CD4-positive, alpha-beta T cell treated with Interleukin-1 beta for 1 hour (primary cell): ENCODE measurements at places on chromosomes 7 and 10.

DNA sequence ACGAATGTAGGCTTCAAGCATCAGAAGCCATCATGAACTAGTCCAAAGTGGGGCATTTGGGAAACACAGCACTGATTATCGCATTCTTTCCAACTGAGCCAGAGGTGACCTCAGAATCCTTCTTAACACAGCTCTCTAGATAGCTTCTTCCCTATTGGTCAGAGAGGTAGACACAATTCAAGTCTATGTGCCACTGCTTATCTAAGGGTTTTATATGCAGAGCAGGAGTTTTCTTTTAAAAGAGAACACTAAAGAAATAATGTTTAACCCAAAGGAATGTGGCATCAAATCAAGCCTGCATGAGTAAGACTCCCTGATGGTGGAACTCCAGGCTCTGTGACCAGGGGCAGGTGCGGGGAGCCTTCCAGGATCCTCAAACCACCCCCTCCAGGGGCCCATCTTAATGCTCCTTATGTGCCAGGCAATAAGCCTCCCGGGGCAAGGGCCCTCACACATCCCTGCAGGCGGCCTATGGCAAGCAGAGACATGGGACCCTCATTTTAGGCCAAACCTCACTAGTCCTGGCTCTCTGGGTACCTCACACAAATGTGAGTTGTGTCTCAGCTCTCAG, 13.8 kb downstream of the HSPA12A start:
- no peak for DNase-seq

GRCh38 chr10:21535494-21535965, 1.5 kb downstream of the MLLT10 start:
- no peak for DNase-seq

- DNase-seq: no peak
Measured at GRCh38 chr7:157905651-157906461, 569.1 kb downstream of the DNAJB6 start.

DNA sequence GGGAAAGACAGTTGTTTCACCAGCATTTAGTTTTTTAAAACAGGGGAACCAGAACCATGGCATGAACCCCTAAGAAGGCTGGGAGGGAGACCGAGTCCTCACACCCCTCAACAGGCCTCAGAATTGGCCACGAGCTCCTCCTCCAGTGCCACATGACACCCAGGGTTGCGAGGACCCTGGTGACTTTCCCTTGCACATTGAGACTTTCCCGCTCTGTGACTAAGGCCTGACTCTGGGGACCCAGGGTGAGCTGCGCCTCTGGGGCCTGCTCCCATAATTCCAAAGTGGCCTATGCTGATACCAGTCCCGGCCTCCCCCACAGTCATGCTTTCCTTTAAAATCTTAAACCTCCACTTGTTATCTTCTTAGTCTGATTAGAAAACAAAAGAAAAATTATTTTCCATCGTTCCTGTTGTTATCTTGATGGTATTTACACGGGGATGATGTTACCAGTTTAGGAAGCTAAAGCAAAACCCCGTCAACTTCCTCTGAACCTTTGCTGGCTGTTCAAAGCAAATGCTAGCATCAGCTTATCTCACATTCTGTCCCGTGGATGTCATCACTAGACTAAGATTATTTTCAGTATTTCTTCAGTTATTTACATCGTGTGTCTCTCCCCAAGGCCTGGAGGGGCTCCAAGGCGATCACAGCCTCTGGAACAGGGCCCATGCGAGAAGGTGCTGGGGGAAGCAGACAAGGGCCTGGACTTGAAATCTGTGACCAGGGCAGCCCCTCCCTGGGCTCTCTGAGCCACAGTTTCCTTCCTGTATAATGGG, 42.1 kb downstream of the FAM53B start:
- DNase-seq: no peak

- DNase-seq: no peak
Measured at GRCh38 chr7:12643001-12643643, 44.3 kb upstream of the ARL4A start.

GRCh38 chr7:7002418-7003062, 176.5 kb upstream of the CCZ1B start:
- DNase-seq: no peak

GRCh38 chr7:102304668-102305067, 18.0 kb downstream of the SH2B2 start:
- no peak for DNase-seq

DNA sequence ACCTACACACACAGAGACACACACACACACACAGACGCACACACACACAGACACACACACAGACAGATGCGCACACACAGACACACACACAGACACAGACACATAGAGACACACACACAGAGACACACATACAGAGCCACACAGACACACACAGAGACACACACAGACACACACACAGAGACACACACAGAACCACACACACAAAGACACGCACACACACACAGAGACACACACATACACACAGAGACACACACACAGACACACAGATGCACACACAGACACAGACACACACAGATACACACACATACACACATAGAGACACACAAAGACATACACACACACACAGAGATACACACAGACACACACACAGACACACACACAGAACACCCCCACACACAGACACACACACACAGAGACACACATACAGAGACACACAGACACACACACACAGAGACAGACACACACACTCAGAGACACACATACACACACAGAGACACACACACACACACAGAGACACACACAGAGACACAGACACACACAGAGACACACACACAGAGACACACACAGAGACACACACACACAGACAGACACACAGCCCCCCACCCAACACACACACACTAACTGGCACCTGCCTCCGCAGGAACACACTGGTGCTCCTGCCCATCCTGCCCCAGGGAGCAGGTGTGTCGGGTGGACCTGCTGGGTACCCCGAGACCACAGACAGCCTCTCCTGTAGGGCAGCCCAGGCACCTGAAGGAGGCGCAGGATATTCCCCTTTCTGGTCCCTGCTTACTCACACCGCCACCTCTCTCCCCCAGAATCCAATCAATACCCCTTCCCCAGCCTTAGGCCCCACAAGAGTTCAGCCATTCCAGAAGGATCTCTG, 5.4 kb upstream of the FZD9 start:
- no peak for DNase-seq

GRCh38 chr7:72016574-72016973, 395.6 kb downstream of the CALN1 start:
- DNase-seq: no peak

GRCh38 chr10:15563246-15563645, 156.5 kb downstream of the ITGA8 start:
- DNase-seq: no peak

GRCh38 chr7:69199661-69200060, 398.6 kb upstream of the AUTS2 start:
- DNase-seq: no peak

DNA sequence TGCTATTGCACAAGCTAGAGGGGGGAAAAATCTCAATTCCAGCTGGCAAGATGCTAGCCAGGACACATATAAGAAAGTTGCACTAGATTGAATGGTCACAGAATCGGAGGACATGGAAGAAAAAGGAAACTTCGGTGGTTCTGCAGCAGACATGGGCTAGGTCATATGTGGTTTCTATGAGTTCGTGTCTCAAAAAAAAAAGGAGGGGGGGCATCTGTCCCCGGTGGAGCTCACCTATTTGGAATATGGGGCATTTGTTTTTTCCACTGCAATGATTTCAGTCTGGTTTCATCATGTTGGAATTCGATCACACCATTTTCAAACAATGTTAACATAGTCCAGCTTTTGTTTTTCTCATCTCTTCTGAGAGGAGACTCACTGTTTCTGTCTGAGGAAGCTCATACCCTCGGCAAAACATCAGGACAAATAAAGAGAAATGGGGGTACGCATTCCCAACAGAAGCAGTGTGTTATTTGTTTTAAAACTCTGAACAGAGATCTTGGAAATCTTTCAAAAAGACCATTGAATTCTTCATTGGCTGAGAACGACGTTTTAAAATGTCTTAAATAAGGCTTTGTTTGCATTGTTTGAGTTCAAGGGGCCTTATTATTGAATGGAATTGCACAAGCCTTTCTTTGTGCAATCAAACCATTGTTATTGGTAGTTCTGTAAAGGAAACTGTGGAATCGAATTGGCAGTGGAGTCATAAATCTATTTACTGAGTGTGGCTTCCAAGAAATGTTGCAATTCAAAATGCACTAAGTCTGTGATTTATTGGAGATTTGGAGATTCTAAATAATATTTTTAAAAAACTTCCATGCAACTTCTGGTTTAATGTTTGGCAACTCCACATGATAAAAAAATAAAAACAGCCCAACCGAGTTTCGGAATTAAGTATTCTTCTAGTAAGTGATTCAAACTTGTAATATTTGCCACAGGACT, 173.2 kb downstream of the RTKN2 start:
- DNase-seq: no peak

DNA sequence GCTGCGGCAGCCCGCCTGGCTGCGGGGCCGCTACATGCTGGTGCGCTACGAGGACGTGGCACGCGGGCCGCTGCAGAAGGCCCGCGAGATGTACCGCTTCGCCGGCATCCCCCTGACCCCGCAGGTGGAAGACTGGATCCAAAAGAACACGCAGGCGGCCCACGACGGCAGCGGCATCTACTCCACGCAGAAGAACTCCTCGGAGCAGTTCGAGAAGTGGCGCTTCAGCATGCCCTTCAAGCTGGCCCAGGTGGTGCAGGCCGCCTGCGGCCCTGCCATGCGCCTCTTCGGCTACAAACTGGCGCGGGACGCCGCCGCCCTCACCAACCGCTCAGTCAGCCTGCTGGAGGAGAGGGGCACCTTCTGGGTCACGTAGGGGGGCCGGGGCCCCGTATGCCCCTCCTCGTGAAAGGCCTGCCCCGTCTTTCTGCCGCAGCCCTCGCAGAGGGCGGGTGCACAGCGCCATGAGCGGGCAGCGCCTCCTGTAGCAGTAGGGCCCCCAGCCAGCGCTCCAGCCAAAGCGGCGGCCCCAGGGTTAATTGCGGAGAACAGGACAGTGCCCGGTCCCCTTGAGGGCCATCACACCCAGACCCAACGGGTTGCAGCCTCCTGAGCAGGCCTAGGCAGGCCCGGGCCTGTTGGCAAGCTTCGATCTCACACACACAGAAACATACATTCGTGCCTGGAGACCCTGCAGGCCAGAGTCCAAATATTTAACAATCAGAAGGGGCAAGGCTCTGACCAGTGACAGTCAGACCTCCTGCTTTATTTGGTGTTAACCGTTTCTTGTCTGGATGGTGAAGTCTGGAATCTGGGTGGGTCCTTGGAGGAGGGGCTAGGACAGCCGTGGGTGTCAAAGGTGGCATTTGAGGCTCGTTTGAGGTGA, 44.1 kb downstream of the CHST3 start:
- no peak for DNase-seq

DNA sequence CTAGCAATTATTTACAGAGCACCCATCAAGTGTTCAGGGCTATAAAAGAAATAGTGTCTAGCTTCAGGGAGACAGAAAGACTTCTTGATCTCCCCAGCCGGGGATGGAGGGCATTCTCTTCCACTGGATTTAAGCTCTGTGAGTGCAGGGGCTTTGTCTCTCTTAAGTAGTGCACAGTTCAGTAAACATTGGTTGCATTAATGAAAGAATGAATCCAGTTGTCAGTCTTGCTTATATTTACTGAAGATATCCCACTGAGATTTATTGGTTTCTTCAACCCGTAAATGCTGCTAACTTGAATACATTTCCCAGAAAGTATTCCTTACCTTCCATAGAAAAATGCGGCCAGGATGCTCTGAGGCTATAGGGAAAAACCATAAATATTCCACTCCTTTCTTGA, 41.9 kb downstream of the AUTS2 start:
- DNase-seq: no peak

DNA sequence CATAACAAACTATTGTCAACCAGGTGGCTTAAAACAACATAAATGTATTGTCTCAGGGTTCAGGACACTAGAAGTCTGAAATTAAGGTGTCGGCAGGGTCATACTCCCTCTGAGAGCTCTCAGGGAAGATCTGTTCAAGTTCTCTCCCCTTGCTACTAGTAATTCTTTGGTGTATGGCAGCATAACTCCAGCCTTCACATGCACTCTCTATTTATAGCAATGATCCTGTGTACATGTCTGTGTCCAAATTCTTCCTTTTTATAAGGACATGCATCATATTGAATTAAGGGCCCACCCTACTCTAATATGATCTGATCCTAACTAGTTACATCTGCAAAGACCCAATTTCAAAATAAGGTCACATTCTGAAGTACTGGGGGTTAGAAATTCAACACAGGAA, 27.2 kb downstream of the CACNA2D1 start:
- no peak for DNase-seq

DNA sequence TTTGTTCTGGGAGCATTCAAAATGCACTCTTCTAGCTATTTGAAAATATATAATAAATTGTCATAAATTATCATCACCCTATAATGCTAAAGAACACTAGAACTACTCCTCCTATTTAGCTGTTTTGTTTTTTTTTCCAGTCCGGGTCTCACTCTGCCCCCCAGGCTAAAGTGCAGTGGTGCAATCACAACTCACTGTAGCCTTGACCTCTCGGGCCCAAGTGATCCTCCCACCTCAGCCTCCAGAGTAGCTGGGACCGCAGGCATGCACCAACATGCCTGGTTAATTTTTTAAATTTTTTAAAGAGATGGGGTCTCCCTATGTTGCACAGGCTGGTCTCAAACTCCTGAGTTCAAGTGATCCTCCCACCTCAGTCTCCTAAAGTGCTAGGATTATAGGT, 41.1 kb upstream of the MTPAP start:
- DNase-seq: no peak

DNA sequence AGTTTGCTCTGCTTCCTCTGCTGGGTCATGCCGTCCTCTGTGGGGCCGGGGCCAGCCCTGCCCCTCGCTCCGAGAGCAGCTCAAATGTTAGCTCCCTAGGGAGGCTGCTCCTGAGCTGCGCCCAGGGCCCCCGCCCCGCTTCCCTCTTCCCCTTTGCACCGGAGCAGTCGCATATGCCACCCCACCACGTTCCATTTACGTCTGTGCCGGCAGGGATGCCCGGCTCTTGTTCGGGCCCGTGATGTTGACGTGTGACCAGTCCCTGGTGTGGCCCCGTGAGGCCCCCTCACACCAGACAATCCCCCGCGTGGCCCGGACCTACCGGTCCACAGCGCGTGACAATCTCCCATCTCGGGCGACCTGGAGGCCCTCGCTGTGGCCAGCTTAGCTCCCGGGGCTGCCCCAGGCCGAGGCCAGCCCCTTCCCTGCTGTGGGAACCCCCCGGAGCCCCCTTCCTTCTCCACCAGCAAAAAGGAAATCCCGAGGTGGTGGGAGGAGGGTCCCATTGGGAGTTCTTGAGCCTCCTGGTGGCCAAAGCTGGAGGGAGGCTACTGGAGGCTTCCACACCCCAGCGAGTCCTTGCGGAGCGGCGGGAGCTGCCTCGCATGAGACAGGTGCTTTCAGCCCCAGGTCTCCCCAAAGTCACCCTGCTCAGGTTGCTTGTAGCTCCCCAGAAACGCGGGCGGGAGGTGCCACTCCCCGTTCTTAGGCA, 15.2 kb downstream of the FAM20C start:
- no peak for DNase-seq

DNA sequence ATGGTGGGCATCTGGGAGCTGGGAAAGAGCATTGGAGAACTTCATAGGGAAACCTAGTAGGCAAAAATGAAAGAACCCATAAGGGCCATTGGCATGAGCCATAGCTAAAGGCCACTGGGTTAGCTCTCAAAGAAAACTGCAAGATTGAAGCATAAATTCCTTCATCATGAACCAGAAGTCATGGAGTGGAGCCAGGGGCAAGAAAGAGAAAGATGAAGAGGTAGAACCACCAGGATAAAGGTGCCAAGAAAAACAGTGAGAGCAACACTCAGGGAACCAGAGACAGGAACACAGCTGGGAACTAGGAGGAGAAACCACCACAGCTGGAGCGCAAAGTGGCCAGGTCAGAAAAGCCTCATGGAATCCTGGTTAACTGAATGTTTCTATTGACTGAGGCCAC, 11.5 kb upstream of the SGMS1 start:
- DNase-seq: no peak

- no peak for DNase-seq
Measured at GRCh38 chr10:82736305-82736704, 861.3 kb downstream of the NRG3 start.
